ENCODE measurements at places on chromosomes 5 and 9.

GRCh38 chr9:135329571-135330306 is 149.8 kb upstream of the PPP1R26 start:
- no peak for DNase-seq

DNA sequence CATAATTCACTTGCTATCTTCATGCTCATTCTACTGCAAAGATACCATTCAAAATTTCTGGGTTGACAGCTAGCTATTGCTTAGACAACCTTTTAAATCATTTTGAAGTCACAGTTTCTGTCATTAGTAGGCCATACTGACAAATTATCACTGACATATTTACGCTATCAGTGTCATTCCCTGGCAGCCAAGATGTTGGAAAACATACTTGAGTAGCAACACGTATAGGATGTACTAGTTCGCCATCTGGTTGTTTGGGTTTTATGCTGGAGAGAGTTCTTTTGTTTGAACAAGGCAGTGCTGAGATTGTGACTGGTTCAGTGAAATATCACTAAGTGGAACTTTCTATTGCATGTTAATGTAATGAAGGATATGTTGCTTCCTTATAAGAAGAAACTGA is 621.9 kb downstream of the DTWD2 start:
- no peak for DNase-seq

DNA sequence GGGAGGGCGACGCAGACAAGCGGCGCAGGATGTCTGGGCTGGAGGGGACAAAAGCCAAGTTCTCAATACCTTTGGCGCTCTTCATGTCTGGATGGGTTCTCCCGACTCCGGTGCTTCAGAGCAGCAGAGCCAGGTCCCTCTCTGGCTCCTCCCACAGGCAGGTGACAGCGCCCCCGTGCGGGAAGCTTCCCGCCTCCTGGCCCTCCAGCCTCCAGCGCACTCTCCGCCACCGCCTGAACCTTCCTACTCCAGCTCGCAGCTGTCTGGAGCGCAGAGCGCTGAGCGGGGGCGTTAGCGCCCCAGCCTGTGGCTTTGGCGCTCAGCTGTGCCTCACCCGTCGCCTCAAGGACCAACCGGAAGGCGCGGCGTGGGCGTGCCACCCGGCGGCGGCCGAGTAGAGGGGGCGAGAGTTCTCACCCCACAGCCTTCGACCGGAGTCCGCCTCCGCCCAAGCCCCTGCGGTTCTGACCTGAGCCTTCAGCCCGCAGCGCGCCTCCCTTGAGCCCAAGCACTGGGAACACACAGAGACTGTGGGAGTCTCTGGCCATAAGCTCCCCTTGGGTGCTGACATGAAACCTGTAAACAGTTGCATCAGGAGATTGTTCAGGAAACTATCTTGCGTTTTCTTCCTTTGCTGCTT is at the start of gene SLCO4C1:
Gene SLCO4C1 (minus strand): TSS at position 107 of the 640 bp plus-strand sequence. CDS start 22 bp downstream, at position 85.
- peak; percentile 40 for DNase-seq

- DNase-seq, result no peak
These were observed 124.1 kb downstream of the PRDM9 start for GRCh38 chr5:23631302-23632045.

GRCh38 chr9:14530366-14530765 is 162.9 kb downstream of the ZDHHC21 start:
- no peak for DNase-seq

DNA sequence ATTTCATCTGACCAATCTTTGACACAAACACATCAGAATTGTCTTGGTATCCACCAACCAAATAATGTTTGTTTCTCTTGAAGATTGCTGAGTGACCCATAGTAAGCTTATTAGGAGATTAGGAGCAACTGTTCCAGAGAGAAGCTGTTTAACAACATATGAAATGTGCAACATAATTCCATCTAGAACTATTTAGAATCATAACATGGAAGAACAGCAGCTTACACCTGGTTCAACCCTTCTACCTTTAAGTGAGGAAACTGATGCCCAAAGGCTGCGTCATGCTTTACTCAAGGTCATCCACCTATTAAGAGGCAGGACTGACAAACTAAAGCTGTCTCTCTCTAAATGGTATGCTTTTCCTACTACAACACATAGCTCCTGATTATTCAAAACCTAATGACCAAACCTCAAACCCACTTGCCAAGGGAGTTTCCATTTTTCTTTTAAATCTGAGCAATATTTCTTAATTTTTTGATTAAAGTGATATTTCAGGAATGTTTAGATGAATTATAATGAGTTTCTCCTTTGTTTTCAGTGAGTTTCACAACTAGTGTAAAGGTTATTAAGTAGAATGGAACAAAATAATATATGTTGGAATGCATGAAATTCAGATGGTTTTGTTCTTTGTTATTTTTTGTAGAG is 545.9 kb downstream of the RAB3C start:
- no peak for DNase-seq

- no peak for DNase-seq
These were observed 1.2 kb upstream of the PAPPA start for GRCh38 chr9:116152390-116152789.

DNA sequence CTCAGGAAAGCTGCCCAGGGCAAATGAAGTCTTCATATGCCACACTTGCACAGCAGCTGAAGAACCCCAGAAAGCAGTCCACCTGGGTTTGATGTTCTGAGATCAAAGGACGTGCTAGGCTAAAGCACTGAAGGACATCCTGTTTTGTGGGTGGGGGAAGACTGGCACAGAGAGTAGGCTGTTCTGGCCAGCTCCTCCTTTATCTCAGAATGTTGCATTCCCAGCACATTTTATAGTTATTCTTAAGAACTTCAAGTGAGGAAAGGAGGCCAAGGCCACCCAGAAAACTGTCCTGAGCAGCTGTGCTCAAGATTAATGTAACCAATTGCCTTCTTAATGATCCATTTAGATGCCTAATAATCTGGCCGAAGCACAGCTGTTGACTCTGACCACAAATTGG is 10.9 kb downstream of the SHOC1 start:
- DNase-seq, result no peak

DNA sequence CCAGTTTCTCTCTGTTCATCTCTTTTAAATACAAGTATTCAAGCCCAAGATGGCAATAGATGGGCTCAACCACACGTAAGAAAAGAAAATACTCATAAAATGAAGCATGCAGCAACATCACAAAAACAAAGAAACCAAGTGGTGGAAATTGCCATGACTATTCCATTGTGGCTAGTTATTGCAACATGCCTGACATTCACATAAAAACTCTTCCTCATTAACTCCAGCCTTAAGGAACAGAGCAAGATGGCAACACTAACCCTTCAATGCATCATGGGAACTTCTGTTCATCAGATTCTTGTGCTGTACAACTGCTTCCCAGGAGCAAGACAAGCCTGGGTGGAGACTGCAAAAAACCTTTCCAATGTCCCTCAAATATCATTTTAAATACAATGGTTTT is 1.4 kb upstream of the GLIS3 start:
- no peak for DNase-seq

- DNase-seq, result no peak
These were observed 470.5 kb downstream of the PLK2 start for GRCh38 chr5:57989378-57989777.

GRCh38 chr5:40223884-40224402 is 455.8 kb upstream of the PTGER4 start:
- no peak for DNase-seq

DNA sequence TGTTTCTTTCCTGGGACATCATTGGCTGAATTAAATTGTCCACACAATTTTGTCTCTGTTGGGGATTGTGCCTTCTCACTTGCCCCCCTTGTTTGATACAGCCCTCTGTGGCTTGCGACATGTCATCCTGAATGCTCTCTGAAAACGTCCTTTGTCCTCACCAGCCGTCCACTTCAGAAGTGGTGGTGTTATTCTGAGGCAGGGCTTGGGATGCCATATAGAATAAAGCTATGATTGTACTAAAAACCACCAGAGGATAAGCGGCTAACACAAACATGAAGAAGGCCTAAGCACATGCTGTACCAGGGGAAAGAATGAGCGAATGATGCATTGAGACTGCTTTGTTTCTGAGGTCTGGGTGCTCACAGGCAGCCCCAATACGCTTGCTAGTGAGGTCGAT is 3.5 kb upstream of the SNX30 start:
- DNase-seq, result no peak

DNA sequence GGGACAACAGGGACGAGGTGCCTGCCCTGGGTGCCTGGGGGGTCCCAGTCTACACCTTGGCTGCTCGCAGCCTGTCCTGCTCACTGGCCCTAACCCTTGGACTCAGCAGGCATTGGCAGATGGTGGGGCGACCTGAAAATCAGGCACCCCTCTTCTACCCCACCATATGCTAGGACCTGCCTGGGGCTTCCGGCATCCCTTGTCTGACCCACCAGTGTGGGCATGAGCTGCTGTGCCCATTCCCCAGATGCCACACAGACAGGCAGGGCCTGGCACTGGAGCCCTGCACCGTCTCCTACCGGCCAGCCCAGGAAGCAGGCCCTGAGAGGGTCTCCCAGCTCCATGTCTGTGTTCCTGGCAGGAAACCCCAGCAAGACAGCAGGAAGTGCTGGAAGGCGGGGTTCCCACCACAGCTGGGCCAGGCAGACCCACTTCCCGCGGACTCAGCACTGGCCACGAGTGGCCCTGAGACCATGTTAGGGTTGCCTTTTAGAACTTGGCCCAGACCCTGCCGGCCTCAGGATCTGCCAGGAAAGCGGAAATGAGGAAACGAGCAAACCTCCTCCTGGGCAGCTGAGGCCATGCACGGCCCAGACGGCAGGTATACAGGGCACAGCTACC is 3.1 kb downstream of the NINJ1 start:
- no peak for DNase-seq

DNA sequence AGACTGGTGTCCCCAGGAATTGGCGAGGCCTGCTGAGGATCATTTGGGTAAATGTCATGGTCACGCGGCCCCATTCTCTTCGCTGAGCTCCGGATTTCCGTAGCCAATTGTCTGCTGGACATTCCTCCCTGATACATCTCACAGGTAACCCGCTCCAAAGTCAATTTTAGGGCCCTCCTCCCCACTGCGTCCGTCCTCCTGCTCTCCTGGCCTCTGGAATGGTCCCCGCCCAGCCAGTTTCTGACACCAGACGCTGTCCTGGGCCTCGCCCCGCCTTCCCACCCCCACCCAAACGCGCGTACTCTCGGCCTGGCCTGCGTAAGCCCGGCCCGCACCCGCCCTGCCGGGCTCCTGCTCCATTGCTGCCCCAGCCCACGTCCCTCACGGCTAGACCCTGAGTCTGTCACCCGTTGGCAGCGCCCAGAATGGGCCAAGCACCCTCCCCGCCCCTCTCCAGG is 202.0 kb downstream of the AUH start:
- no peak for DNase-seq

DNA sequence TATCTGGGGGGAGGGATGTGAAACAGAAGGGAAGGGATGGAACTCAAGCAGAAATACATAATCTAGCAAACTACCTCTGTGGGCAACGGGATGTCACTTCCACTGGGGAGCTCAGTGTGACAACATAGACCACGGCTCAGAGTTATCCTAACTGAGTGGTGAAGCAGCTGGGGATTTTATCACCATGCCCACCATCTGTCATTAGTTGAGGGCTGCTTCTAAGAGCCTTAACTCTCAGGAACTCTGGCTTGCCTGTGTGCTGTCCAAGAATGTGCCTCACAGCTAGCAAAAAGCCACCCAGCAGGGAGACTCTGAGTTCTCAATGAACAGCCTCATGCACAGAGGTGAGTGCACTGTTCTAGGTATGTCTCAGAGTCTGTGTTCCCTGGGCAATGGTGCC is 90.6 kb upstream of the CXCL14 start:
- DNase-seq, result no peak

- DNase-seq, result no peak
These were observed 441.0 kb downstream of the TLE4 start for GRCh38 chr9:80012557-80013330.

DNA sequence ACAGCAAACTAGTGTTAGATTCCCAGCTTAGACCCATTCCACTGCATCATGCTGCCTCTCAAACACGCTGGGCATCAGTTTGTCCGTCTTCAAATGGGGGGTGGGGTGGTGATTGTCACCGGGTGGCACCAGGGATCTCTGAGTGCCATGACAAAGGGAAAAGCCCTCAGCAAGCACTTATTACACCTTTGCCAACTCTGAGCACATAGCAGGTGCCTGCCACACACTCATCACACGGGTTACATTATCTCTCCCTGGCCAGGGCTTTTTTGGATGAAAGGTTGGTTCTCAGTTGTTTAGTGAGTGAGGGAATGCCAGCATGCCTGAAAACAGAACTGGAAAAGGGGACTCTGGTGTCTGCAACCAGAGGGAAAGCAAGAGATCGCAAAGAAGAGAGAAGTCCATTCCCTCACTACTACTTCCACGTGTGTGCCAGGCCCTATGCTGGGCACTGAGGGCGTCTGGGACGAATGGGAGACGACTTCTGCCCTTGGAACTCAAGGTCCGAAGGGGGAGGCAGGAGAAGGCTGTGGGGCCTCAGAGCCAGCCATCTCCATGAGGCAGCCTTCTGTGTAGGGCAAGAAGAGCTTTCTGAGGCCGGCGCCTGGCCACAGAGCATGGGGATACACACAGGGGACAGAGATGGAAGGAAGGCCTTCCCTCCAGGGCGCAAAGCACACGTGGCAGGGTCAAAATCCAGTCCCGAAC is 48.9 kb downstream of the PAX5 start:
- DNase-seq, result no peak

- no peak for DNase-seq
These were observed 14.7 kb upstream of the RIC1 start for GRCh38 chr9:5614192-5614591.

GRCh38 chr9:89036383-89036782 is 45.1 kb downstream of the S1PR3 start:
- no peak for DNase-seq

DNA sequence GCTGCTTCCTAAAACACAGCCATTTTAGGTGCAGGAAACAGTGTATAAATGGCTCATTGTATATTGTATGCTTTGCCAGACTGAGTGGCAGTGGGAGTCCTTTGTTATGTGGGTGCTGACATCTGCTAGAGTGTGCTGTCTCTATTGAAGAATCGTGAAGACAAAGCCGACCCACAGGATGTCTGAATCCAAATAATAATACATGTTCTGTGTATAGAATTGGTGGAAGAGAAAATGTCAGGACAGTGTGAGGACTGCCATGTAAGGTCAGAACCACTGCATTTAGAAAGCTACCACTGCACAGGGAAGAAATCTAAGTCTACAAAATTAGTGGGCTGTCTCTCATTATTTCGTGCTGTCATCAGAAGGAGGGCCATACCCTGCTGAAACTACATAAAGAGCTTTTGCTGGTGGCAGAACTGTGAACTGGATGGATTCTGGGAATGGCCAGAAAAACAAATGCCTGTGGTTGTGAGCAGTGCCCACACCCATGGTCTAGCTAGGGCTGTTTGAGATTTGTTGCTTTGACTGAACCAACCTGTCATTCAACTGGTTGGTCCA is 2.5 kb downstream of the IL7R start:
- DNase-seq, result no peak
